ENCODE measurements at places on chromosomes 12 and 14.

GRCh38 chr12:38269897-38270296 is 46.7 kb upstream of the ALG10B start:
- no peak for DNase-seq

DNA sequence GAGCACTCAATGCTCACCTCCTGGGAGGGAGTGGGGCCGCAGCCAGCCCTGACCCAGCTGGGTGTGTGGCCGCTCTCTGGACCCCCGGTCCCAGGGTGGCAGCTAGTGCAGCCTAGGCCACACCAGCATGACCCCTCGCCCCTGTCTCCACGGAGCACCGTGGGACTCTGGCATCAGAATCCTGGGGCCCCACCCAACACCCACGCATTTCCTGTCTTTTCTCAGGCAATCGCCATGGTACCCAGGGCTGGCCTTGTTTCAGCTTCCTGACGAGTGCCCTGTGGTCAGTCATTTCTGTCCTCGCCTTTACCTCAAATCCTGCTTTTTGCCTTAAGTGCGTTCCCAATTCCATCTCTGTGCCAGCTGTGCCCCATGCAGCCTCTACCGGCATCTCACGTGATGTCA is 15.9 kb downstream of the PACS2 start:
- DNase-seq, result peak; percentile 33

GRCh38 chr12:50641566-50641965 is 122.3 kb upstream of the ATF1 start:
- DNase-seq, result no peak

- DNase-seq, result peak; percentile 37
Measured at GRCh38 chr14:34340025-34340625, 121.9 kb downstream of the SPTSSA start.

DNA sequence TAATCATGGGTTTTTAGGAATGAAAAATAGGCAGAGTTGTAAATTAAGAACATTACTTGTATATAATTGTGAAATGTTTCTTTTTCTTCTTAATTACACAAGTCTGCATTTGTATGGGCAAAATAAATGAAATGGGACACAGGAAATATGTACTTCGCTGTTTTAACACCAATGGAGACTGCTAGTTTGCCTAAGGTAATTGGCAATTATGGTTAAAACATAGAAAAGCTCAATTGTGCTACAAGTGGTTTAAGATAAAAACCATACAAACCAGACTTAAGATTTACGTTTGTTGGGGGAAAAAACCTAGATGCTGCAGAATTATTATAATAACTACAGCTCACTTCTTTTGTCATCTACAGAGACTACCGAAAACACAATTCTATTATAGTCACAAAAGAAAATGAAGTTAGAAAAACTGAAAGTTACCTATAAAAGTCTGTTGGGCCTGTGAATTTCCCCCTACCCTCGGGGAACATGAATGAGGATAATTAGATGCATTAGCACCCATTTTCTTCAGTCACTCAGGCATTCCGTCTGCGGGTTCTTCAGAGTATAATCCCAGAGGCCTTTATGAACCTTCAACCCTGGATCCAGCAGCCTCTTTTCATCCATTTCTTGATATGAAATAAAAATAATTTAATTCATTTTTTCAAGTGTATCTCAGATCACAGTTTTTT is 37.2 kb downstream of the BTBD7 start:
- no peak for DNase-seq

- no peak for DNase-seq
Measured at GRCh38 chr14:68774771-68775613, 17.9 kb downstream of the ZFP36L1 start.

DNA sequence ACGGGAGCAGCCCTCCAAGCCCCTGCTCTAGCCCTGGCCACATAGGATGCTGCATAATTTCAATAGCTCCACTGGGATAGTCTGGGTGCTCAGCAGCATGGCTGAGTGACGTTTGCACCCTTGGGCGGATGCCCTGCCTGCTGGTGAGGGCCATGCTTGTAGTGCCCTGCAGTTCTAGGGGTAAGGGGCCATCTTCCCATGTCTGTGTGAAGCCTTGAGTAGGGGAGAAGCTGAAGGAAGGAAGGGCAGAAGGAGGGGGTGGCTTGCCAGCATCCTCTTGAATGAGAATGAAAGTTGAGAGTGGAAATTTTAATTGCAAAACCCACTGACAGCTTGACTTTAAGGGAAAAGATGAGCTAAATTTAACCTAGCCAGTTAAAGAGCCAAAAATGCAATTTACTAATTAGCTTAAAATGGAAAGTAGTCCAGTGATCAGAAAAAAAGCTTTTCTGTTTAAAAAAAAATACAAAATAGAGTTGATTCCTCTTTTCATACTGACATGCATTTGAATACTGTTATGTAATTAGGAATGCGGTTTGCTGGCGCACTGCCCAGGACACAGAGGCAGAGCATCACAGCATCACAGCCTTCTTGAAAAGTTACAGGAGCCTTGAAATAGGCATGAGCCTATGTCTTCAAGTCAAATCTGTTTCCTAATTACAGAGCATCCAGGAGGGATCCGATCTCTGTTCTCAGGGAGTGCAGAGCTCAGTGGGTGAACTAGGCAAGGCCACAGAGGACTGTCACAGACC is 18.5 kb upstream of the EML1 start:
- DNase-seq, result peak; percentile 70

DNA sequence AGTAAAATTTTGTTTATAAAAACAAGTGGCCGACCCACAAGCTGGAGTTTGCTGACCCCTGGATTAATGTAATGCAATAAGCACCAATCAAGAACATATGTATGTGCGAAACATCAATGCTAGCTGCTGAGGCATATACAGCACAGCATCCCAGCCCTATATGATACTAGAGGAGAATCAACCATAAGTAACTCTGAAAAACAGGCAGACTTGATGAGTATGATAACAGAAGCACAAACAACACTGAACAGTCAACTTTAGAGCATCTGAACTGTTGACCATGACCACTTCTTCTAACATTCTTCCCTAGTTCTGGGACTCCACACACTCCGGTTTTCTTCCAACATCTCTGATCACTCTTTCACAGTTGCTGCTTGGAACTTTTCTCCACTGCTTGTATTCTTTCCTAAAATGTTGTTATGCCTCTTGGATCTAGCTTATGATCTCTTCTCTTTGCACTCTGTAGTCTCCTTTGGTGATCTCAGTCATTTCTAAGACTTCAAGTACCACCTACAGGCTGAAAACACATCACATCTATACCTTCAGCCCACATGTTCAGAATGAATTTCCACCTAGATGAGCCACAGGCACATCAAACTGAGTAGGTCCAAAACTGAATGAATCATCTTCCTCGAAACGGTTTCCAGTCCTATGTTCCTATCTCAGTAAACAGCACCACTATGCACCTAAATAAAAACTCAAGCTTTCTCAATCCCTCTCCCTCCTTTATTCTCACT is 57.2 kb downstream of the STXBP6 start:
- DNase-seq, result peak; percentile 18

- DNase-seq, result no peak
Measured at GRCh38 chr14:74685921-74686678, 26.8 kb downstream of the AREL1 start.

DNA sequence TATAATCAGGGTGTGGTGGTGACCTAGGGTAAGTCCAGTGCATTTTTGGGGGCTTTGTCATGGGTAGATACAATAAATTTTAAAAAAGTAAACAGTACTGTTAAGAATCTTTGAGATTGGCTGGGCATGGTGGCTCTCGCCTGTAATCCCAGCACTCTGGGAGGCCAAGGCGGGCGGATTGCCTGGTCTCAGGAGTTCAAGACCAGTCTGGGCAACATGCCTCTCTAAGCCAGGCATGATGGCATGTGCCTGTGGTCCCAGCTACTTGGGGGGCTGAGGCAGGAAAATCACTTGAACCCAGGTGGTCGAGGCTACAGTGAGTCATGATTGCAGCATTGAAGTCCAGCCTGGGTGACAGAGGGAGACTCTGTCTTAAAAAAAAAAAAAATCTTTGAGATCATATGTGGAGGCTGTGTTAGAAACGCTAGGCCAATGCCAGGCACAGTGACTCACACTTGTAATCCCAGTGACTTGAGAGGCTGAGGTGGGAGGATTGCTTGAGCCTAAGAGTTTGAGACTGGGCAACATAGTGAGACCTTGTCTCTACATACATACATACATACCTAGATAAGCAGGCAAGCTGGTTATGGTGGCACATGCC is 67.7 kb downstream of the PRKCH start:
- DNase-seq, result no peak

- DNase-seq, result no peak
Measured at GRCh38 chr14:36717363-36717762, 55.7 kb downstream of the PAX9 start.

DNA sequence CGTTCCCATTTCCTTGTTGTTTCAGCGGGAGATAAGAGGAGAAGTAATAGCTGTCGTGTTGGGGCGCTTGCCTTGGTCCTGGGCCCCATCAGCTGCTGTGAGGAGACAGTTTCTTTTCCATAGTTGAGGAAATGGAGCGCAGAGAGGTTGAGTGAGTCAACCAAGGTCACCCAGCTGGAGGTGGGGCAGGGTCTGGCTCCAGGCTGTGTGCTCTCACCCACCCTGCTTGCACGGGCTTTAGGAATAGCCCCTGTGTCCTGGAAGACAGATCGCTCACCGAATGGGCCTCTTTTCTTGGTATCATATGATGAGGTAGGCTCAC is 165.7 kb upstream of the RTL1 start:
- no peak for DNase-seq

GRCh38 chr12:10551375-10551774 is 45.7 kb downstream of the EIF2S3B start:
- no peak for DNase-seq

- DNase-seq, result peak; percentile 67
Measured at GRCh38 chr14:61111209-61111665, 130.2 kb downstream of the SLC38A6 start.

GRCh38 chr14:94770251-94770749 is 387 bp upstream of the GSC start:
- peak; percentile 34 for DNase-seq

GRCh38 chr12:94080341-94081009 is 67.9 kb upstream of the PLXNC1 start:
- peak; percentile 19 for DNase-seq

- DNase-seq, result peak; percentile 36
Measured at GRCh38 chr12:107990325-107990724, 138.8 kb upstream of the WSCD2 start.

DNA sequence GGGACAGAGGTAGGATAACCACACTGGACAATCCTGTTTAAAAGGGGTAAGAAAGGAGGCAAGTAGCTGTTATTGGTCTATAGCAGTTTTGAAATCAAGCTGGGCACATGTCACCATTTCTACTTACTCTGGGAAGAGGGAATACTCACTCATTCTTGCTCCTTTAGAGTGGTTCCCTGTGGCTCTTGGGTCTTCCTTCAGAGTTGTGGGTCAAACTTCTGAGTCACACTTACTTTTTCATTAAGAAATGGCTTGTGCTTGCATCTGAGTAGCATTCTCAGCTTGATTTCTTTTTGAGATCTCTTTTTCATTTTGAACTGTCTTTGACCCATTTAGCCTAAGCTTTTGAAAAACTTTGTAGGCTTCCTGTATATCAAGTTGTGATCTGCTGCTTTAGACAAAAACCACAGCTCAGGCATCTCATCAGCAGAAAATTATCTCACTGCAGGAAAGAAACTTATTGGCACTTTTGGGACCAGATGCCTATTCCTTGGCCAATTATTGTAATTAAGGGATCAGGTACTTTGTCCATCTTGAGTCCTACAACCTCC is 122.2 kb downstream of the AEBP2 start:
- peak; percentile 79 for DNase-seq

- DNase-seq, result no peak
Measured at GRCh38 chr12:2413301-2413700, 360.5 kb downstream of the CACNA1C start.

DNA sequence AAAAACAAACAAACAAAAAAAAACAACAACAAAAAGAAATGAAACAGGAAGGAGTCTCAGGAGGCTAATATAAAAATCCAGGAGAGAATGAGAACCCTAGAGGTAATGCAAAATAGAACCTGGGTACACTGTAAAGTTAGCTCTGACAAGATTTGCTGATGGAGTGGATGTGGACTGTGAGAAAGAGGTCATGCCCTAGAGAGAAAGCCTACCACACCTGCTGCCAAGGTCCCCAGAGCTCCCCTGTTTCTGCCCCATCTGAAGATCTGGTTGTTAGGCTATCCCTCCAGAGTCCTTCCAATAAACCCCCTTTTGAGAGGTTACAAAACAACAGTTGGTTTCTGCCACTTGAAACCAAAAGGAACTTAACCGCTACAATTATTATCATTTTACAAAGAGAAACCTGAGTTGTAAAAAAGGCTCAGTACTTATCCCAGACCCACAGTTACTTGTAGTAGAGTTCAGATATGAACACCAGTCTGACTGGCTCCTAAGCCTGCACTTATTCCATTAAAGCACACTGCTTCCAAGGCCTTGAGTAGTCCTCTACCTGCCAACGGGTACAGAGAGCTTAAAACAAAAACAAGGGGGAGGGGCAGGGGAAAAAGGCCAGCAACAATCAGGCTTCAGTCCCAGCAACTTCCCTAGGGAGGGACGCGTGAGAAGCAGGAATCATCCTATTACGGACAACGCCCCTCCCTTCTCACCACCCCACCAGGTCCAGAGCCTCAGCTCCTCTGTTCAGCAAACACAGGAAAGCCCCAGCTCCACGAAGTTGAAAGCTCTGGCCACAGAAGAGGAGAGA is 27.7 kb downstream of the PPP1R13B start:
- DNase-seq, result peak; percentile 24

GRCh38 chr14:43901911-43902673 is 605.0 kb downstream of the FSCB start:
- no peak for DNase-seq

DNA sequence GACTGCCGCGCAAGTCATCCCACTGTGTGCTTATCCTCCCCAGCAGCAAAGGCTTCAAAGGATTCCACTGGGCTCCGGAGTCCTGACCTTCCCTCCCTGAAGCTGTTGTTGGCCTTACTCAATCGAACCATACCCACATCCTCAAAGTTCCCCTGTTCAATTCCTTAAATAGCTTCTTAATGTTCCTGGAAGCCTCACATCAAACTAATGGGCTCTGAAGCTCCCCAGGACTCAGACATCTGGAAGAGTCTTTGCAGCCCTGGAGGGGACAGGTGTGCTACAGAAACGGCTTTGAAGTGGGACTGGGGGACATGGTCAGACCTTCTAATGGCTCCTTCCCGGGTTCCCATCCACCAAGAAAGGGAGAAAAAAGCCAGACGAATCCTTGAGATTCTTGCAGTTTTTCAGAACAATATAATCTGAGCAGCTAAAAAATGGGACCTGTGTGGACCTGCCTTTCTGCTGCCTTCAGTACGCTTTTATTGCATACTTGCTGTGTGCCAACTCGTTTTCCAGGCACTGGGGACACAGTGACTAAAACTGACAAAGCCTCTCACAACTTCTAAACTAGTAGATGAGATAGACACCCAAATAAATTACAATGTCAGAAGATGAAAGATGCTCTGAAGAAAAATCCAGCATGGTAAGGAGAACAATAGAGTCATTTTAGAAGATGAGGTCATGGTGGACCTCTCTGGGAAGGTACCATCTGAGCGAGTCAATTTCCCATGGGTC is 204.5 kb downstream of the MON2 start:
- DNase-seq, result no peak

DNA sequence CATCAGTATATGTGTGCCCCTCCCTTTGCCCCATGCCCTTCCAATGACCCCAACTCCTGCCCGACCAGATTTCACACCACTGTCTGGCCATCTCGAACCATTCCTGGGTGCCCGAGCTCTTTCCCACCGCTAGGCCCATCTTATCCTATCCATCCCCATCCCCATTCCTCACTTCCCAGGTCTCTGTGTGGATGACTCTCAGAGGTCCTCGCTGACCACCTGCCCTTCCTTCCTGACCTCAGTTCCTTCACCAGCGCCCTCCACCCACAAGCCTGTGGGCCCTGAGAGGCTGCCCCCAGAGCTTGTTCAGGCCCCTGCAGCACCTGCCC is 49.1 kb downstream of the CYP46A1 start:
- DNase-seq, result no peak

All from choroid plexus epithelial cell (primary cell).